HCT116 (cell line): ENCODE measurements at places on chromosomes 11 and 22. TPM values are rescaled to one million over a fixed set of nuclear protein-coding genes. Genes with fewer than 3 reads are reported as not detected.

- H3K27me3 ChIP-seq: no peaks in the 10 kb centered on the region
- DNase-seq: no peak
- peaks cover 11% of the 10 kb centered on the region for H3K4me1 ChIP-seq
- no peaks in the 10 kb centered on the region for H3K36me3 ChIP-seq
- no peak overlapping the region for H3K27ac ChIP-seq
- no peak overlapping the region for H3K4me3 ChIP-seq
Measured at GRCh38 chr11:46582588-46582987, 11.2 kb downstream of the AMBRA1 start.

- H3K4me1 ChIP-seq: peaks cover 63% of the 10 kb centered on the region
- no peak for DNase-seq
- H3K27me3 ChIP-seq: no peaks in the 10 kb centered on the region
- H3K36me3 ChIP-seq: no peaks in the 10 kb centered on the region
Measured at GRCh38 chr11:117818041-117818873, 6.3 kb downstream of the FXYD2 start.

GRCh38 chr11:15663777-15664218 lies 549.1 kb downstream of the INSC start:
- H3K4me1 ChIP-seq: no peaks in the 10 kb centered on the region
- no peak overlapping the region for H3K4me3 ChIP-seq
- H3K36me3 ChIP-seq: no peaks in the 10 kb centered on the region
- H3K27ac ChIP-seq: no peak overlapping the region
- peaks cover 41% of the 10 kb centered on the region; the same call in 1 of the 2 replicates for H3K27me3 ChIP-seq

DNA sequence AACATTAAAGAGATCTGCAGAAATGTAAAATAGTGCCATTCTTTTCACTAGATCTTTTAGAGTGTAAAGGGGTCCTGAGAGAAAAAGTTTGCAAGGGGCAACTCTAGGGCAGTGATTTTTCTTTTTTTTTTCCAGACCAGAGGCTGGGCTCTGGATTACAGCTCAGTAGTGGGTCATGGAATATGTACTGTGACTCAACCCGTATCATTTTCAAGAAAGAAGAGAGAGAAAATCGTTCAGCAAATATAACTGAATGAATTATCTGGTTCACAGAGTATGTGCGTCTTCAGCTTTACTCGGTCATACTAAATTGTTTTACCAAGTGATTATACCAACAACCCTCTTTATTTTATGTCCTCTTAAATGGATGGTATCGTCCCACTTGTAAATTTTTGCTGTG lies 3.8 kb downstream of the CEP57 start:
- H3K27me3 ChIP-seq: no peaks in the 10 kb centered on the region
- no peak overlapping the region for H3K27ac ChIP-seq
- H3K4me3 ChIP-seq: no peak overlapping the region

GRCh38 chr11:124814739-124815138 lies 14.5 kb upstream of the MSANTD2 start:
- H3K4me1 ChIP-seq: peaks cover 7% of the 10 kb centered on the region
- H3K36me3 ChIP-seq: no peaks in the 10 kb centered on the region
- 0 out of 2 replicates have a peak, but pooled peaks cover 7% of the 10 kb centered on the region for H3K27me3 ChIP-seq
- no peak overlapping the region for H3K27ac ChIP-seq
- DNase-seq: no peak

- no peaks in the 10 kb centered on the region for H3K36me3 ChIP-seq
- peaks cover 22% of the 10 kb centered on the region; the same call in 1 of the 2 replicates for H3K27me3 ChIP-seq
- no peak for DNase-seq
- H3K4me3 ChIP-seq: no peak overlapping the region
- no peaks in the 10 kb centered on the region for H3K4me1 ChIP-seq
Measured at GRCh38 chr11:128694618-128695481, 978 bp downstream of the FLI1 start.

DNA sequence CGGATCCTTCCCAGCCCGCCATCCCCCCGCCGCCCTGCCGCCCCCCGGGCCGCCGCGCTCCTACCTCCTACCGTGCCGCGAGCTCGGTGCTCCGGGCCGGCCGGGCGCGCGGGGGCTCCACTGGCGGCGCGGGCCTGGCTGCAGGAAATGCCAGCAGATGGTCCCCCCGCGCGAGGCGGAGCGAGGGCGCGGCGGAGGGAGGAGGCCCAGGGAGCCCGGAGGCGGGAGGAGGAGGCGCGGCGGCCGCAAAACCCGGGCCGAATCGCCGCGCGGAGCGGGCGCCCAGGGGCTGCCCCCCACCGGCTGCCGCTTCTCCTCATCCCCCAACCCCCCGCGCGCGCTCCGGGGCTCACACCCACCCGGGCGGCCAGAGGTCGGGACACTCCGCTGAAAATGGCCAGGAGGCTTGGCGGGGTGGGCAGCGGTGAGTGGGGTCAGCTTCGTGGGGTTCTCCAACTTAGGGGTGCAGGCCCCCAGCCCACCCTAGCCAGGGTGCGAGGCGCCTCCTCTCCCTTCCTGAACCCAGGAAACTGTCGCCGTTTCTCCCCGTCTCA lies at the start of gene OSBPL5:
Gene OSBPL5, minus strand, starts transcription at position 159 of the 554 bp plus-strand sequence. CDS start 36,162 bp downstream, outside the sequence.
- no peaks in the 10 kb centered on the region for H3K36me3 ChIP-seq
- H3K4me3 ChIP-seq: peak within 1 kb of the TSS; percentile 74
- H3K27ac ChIP-seq: peak within 1 kb of the TSS; percentile 52; the same call in 1 of the 2 replicates
- no peaks in the 10 kb centered on the region for H3K27me3 ChIP-seq
- no peak for DNase-seq
- peaks cover 19% of the 10 kb centered on the region; the same call in 1 of the 2 replicates for H3K4me1 ChIP-seq

- no peaks in the 10 kb centered on the region for H3K27me3 ChIP-seq
- H3K4me1 ChIP-seq: peaks cover 9% of the 10 kb centered on the region; the same call in 1 of the 2 replicates
- DNase-seq: no peak
Measured at GRCh38 chr11:35622070-35622469, 3.8 kb downstream of the FJX1 start.

DNA sequence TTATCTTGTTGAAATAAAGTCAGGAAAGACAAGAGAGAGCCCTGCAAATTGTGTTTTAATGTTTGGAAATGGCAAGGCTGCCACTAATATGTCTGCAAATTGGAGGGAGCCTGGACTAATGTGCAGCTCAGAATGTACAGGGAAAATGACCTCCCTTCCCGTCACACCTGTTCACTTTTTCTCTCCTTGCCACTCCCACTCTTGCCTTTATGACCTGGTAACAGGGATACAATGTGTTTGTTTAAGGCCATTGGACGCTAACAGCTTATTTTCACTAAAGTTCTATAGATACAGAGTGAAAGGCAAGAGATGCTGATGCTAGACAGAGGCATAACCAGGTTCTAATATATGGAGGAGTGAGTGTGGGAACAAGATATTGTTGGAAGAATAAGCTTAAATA lies 203.9 kb downstream of the RAB38 start:
- H3K27me3 ChIP-seq: no peaks in the 10 kb centered on the region
- H3K4me3 ChIP-seq: no peak overlapping the region
- H3K27ac ChIP-seq: no peak overlapping the region
- DNase-seq: no peak

GRCh38 chr11:118998388-118998717 lies 415 bp downstream of the CENATAC start:
- no peaks in the 10 kb centered on the region for H3K27me3 ChIP-seq
- peak overlapping the region; percentile 96 for H3K27ac ChIP-seq
- DNase-seq: no peak

DNA sequence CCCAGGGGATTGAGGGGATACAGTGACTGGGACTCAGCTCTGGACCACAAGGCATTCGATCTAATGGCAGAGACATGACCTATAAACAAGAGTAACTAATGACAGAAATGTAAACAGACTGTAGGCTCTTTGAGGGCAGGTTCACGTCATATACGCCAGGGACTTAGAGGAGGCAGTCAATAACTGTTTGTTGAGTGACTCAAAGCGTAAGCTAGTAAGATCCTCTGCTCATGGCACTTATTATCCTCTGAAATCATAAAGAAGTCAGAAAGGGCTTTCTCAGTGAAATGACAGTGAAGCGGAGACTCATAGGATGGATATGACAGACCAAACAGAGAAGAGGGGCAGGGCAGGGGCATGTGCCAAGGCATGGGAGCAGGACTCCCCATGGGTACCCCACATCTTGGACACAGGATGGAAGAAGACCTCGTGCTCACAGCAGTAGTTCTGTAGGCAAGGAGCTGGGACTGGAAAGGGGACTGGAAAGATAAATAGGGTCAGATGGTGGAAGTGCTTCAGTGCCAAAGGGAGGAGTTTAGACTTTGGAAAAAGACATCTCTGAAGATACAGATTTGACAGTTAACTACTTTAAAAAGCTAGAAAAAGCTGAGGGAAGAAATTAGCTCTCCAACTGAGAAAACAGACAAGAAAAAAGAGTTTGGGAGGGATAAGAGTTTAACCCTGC lies 72.7 kb downstream of the SLC1A2 start:
- H3K27ac ChIP-seq: no peak overlapping the region
- H3K4me1 ChIP-seq: no peaks in the 10 kb centered on the region
- no peaks in the 10 kb centered on the region for H3K27me3 ChIP-seq
- no peak for DNase-seq
- no peak overlapping the region for H3K4me3 ChIP-seq

GRCh38 chr11:19352072-19352770 lies 111.5 kb upstream of the E2F8 start:
- no peaks in the 10 kb centered on the region for H3K4me1 ChIP-seq
- no peak overlapping the region for H3K4me3 ChIP-seq
- DNase-seq: no peak
- H3K27ac ChIP-seq: no peak overlapping the region
- no peaks in the 10 kb centered on the region for H3K36me3 ChIP-seq

DNA sequence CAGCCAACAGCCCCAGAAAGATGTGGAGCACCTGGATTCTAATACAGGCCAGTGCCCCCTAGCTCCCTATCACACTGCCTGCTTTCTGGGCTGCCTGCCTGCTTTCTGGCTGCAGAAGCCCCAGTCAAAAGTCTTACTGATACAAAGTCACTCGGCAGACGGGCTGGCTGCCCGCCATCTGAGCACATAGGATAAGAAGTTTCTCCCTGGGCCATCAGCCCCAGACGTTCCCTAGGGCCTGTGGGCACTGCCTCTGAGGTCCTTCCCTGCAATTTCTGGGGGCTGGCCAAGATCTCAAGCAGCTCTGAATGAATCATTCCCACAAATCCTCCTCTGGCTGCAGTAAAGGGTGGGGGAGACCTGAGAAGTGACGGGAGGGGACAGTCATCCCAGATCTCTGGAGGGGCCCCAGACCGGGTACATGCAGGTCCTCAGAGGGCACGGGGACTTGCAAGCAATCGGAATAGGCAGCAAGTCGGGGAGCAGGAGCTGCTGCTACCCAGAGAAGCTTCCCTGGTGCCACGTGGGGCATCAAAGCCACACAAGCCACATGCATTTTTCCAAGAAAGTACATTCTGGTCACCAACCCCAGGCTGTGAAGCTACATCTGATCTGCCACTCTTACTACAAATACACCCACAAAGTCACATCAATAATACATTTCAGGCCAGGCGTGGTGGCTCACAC lies 4.7 kb downstream of the TPST2 start:
- H3K4me3 ChIP-seq: no peak overlapping the region
- no peak overlapping the region for H3K27ac ChIP-seq
- H3K36me3 ChIP-seq: no peaks in the 10 kb centered on the region
- no peaks in the 10 kb centered on the region for H3K27me3 ChIP-seq
- DNase-seq: no peak
- peaks cover 4% of the 10 kb centered on the region; the same call in 1 of the 2 replicates for H3K4me1 ChIP-seq

DNA sequence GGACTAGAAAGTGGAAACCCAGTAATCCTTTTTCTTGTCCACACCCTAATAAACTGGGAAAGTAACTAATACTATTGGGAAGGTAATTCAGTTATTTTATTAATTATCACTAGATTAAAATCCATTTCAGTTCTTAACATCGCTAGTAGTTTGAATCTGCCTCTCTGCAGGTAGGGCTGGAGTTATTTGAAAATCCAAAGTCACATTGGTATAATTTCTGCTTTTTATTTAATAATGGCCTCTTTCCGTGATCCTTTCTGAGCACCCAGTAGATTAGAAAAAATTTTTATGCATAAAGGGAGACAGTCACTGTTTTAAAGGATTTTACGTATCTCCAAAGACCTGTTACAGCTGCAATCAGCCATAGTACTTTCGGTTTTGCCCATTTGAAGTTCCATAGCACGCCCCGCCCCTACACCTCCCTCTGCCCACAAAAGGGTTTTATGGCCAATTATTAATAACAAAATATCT lies 605 bp upstream of the COPB1 start:
- H3K27ac ChIP-seq: peak overlapping the region; percentile 58
- no peaks in the 10 kb centered on the region for H3K27me3 ChIP-seq
- DNase-seq: no peak
- H3K36me3 ChIP-seq: peaks cover 23% of the 10 kb centered on the region
- H3K4me1 ChIP-seq: peaks cover 14% of the 10 kb centered on the region

GRCh38 chr22:44968736-44969135 lies 41.1 kb downstream of the PHF21B start:
- no peak overlapping the region for H3K4me3 ChIP-seq
- peaks cover 29% of the 10 kb centered on the region for H3K27me3 ChIP-seq
- H3K27ac ChIP-seq: no peak overlapping the region
- H3K4me1 ChIP-seq: no peaks in the 10 kb centered on the region
- no peaks in the 10 kb centered on the region for H3K36me3 ChIP-seq

GRCh38 chr11:35242412-35243242 lies 103.7 kb downstream of the CD44 start:
- no peak for DNase-seq
- no peak overlapping the region for H3K4me3 ChIP-seq
- no peak overlapping the region for H3K27ac ChIP-seq
- no peaks in the 10 kb centered on the region for H3K27me3 ChIP-seq
- H3K36me3 ChIP-seq: no peaks in the 10 kb centered on the region
- peaks cover 3% of the 10 kb centered on the region; the same call in 1 of the 2 replicates for H3K4me1 ChIP-seq

GRCh38 chr22:23245799-23246136 lies 65.5 kb downstream of the BCR start:
- no peak overlapping the region for H3K4me3 ChIP-seq
- DNase-seq: no peak
- H3K27me3 ChIP-seq: no peaks in the 10 kb centered on the region

GRCh38 chr11:125272821-125273220 lies 108.3 kb downstream of the PKNOX2 start:
- no peak for DNase-seq
- no peaks in the 10 kb centered on the region for H3K4me1 ChIP-seq
- no peak overlapping the region for H3K4me3 ChIP-seq
- H3K27ac ChIP-seq: no peak overlapping the region
- H3K36me3 ChIP-seq: no peaks in the 10 kb centered on the region

GRCh38 chr11:3217818-3218482 lies 663 bp downstream of the MRGPRG start:
- H3K27me3 ChIP-seq: no peaks in the 10 kb centered on the region
- no peaks in the 10 kb centered on the region for H3K36me3 ChIP-seq
- peaks cover 5% of the 10 kb centered on the region for H3K4me1 ChIP-seq
- no peak for DNase-seq

- DNase-seq: no peak
- no peaks in the 10 kb centered on the region for H3K27me3 ChIP-seq
- H3K4me1 ChIP-seq: peaks cover 7% of the 10 kb centered on the region
- H3K36me3 ChIP-seq: no peaks in the 10 kb centered on the region
- H3K4me3 ChIP-seq: peak overlapping the region; percentile 60
- no peak overlapping the region for H3K27ac ChIP-seq
Measured at GRCh38 chr11:7019500-7020182, 505 bp downstream of the ZNF214 start.

- DNase-seq: peak; percentile 72
- H3K4me1 ChIP-seq: peaks cover 46% of the 10 kb centered on the region
- peak overlapping the region; percentile 56 for H3K27ac ChIP-seq
- no peaks in the 10 kb centered on the region for H3K36me3 ChIP-seq
- H3K4me3 ChIP-seq: peak overlapping the region; percentile 22
Measured at GRCh38 chr11:64181506-64182411, 4.2 kb upstream of the STIP1 start.

- no peak overlapping the region for H3K4me3 ChIP-seq
- no peaks in the 10 kb centered on the region for H3K36me3 ChIP-seq
- no peaks in the 10 kb centered on the region for H3K4me1 ChIP-seq
- no peaks in the 10 kb centered on the region for H3K27me3 ChIP-seq
Measured at GRCh38 chr11:106724293-106724892, 293.9 kb downstream of the GUCY1A2 start.

BTBD18 gene
- total RNA-seq: not detected

LIF gene
- 75.4 TPM for total RNA-seq

OR5D14 gene
- total RNA-seq: not detected

MAPK8IP2 gene
- 6.4 TPM for total RNA-seq

FGF3 gene
- not detected for total RNA-seq

CRYBB1 gene
- not detected for total RNA-seq

OR8B12 gene
- total RNA-seq: not detected
